ENCODE measurements at places on chromosomes 13 and 19.

DNA sequence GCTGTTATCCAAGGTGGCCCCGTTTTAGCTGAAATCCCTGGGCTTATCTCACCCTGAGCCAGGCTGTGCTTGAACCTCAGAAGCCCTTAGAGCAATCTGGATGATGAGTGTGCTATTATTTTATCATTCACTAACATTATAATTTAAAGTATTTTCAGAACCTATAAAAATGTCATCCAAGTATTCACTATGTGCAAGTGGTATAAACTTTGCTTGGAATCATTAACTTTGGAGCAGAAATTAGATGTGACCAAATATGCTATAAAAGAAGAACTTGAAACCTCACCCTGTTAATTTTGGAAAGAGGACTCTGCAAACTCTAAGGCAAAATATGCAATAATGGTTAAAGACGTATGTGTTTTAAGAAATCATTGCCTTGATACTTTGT, 147.5 kb downstream of the USP12 start:
- DNase-seq: no peak

DNA sequence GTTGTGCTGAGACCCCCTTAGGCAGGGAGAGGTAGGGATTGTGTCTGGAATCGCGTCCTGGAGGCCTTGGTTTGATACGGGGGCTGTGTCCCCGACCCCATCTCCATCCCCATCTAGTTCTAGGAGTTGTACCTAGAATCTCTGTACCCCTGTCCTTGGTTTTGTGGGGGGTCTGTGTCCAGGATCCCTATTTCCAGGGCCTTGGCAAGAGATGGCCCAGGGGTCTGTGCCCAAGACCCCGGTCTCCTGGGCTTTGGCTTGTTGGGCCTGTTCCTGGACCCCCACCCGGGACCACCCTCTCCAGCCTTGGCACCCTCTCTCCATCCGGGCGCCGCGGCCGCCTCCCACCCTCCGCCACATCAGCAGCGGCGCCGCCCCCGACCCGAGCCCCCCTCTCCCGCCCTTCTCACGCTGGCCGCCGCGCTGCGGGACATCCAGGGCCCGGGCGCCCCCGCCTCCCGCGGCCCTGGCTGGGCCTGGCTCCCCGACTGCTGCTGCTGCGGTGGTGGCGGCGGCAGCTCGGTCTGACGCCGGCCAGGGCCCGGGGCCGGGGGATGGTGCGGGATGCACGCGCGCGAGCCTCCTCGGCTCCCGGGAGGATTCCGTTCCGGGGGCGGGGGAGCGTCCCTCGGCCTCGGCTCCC, at the start of gene NUMBL:
NUMBL (minus strand) TSS at position 602 of the 643 bp plus-strand sequence; CDS start at position 434, 168 bp downstream.
- no peak for DNase-seq

DNA sequence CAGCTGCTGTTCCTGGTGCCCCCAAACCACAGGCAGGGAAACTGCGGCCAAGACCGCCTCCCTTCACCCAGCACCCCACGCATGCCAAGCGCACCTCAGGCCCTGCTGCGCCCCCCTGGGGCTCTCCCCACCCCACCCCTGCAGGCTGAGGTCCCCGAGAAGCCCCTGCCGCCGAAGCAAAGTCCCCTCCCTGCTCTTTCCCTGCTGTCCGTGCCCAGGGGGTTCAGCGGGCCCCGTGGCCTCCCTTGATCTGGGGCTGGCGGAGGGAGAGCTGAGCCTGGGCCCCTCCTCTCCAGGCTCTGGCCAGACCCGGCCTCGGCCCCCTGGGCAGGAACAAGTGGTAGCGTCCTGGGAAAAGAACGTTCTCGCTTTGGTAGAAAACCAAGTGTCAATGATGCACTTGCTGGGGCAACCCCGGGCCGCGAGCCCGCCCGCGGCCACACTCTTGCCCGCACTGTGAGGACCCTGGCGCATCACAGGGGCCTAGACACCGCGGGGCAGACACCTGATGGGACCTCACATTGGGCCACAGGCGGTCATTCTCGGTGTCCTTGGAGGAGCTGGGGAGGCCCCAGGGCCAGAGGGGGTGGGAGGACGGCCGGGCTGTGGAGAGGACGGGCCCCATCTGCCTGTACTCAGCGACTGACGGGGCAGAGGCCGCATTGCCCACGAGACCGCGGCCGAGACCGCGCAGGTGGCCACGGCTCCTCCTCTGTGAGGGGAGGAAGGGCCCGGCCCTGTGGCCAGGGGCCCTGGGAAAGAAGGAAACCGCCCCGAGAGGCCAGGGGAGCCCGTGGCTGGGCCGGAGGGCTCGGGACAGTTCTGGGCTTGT, 29.0 kb downstream of the GPX4 start:
- no peak for DNase-seq

DNA sequence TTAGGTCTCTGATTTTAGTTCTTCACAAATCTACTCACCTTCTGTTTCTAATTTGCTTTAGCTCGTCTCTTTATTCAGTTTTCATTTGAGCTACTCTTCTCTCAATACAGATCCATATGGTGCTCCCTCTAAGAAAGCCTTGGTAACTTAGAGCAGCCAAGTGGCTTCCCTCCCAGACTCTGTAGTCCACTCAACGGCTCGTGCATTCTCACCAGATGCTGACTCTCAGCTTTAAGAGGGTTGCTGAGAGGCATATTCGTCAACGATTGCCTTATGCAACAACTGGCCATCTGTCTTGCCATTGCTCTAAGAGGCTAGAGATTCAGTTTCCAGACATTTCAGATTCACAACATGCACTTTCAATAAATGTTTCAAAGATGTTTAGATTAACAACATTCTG, 785.8 kb upstream of the SLC10A2 start:
- DNase-seq: no peak

GRCh38 chr19:8250596-8250995, 41.4 kb downstream of the CERS4 start:
- DNase-seq: no peak

DNA sequence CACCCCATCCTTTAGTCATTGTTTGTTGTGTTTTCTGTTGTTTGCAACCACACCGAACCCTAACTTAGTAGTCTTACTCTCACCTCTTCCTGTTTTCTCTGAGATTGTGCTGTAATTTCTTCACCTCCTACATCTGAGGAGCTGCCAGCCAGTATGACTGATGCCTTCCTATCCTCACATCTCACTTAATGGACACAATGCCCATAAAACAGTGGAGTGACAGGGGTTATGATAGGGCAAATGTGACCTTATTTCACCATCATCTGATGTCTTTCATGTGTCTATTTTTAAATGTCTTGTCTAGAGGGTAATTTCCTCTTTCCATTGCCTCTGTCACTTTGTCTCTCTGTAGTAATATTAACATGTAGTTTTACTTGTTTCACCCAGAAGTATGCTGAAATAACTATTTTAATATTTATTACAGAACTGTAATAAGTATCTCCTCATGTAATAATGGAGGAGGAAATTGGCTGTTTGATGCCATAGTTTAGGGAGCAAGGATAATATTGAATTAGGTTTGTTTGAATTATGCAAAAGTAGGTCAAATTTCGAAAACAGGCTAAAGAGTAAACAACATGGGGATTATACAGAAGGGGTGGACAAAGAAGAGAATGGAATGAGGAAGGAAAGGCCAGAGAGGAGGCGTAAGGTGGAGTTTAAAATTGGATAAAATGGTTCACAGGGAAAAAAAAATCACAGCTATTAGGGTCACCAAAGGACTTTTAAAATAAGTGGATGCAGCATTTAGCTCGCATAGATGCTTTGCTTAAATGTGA, 103.5 kb upstream of the SPRY2 start:
- DNase-seq: no peak

GRCh38 chr19:3098141-3098514, 4.0 kb downstream of the GNA11 start:
- no peak for DNase-seq

- no peak for DNase-seq
Measured at GRCh38 chr13:112443995-112444311, 67.8 kb downstream of the SPACA7 start.

DNA sequence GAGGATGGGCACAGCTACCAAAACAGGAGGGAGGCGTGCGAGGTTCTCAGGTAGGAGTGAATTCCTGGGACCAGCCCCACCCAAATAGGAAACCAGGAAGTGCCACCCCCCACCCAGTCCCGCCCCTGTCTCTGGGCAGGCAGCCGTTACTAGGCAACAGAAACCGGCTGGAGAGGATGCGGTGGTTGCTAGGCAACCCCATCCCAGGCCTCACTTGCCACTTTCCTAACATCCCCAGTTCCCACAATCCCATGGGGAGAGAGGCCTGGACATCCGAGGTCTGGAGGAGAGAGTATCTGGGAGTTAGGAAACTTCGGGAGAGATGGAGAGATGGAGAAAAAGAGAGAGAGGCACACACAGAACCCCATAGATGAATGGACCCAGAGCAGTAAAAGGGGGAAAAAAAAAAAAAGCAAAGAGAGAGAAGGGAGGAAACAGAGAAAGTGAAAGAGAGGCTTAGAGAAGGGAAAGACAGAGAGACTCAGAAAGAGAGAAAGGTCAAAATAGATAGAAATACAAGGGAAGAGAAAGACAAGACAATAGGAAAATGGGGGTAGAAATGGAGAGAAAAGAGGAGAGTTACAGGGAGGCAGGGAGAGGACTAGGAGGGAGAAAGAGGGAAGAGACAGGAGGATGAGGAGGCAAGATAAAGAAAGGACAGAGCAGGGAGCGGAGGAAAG, 3.8 kb downstream of the GRIK5 start:
- no peak for DNase-seq

DNA sequence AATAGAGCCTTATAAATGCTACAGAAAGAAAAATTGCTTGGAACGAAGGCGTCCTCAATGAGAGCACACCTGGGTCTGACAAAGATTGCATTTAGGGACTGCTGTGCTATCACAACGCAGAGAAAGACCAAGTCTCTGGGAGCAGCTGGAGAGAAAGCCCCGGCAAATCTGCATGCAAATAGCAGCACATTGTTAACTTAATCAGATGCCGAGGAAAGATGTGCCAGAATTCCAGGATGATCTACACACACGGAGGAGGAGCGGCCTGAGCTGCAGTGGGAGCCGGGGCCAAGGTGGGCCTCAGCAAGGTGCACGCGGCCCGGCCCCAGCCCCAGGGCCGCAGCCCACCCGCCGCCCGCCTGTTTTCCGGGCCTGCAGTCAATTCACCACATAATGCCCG, 1.4 kb downstream of the ZNF536 start:
- no peak for DNase-seq

DNA sequence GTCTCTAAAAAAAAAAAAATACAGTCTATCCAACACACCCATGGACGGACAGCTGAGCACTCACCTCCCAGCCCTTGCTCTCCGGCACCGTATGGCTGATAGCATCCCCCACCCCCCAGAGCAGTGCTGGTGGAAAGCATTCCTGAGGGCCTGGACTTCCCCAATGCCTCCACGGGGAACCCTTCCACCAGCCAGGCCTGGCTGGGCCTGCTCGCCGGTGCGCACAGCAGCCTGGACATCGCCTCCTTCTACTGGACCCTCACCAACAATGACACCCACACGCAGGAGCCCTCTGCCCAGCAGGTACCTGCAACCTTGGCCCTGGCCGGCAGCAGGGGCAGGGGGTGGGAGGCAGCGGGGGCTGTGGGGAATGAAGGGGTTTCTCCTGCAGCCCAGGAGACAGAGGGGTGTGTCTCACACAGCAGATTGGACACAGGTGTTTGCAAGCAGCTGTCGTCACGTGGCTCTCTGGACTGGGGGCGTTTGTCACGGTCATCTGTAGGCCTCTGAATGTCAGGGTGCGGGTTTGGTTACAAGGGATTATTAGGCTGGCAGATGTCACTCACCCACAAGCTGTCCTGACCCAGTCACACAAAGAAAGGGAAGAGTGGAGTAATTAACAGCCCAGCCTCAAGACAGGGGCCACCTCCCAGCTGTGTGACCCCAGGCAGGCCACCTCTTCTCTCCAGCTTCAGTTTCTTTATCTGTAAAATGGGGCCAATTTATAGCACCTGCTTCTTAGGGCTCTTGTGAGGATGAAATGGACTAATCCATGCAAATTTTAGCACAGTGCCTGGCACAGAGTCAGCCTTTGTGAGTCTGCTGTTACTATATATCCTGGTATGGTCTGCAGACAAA, 19.3 kb downstream of the PLD3 start:
- no peak for DNase-seq

- peak; percentile 13 for DNase-seq
Measured at GRCh38 chr13:20828539-20829364, 55.0 kb upstream of the EEF1AKMT1 start.

GRCh38 chr19:58450856-58451357, 515 bp upstream of the ZNF324B start:
- no peak for DNase-seq

GRCh38 chr13:66071608-66072007, 1158.5 kb downstream of the PCDH9 start:
- DNase-seq: no peak

DNA sequence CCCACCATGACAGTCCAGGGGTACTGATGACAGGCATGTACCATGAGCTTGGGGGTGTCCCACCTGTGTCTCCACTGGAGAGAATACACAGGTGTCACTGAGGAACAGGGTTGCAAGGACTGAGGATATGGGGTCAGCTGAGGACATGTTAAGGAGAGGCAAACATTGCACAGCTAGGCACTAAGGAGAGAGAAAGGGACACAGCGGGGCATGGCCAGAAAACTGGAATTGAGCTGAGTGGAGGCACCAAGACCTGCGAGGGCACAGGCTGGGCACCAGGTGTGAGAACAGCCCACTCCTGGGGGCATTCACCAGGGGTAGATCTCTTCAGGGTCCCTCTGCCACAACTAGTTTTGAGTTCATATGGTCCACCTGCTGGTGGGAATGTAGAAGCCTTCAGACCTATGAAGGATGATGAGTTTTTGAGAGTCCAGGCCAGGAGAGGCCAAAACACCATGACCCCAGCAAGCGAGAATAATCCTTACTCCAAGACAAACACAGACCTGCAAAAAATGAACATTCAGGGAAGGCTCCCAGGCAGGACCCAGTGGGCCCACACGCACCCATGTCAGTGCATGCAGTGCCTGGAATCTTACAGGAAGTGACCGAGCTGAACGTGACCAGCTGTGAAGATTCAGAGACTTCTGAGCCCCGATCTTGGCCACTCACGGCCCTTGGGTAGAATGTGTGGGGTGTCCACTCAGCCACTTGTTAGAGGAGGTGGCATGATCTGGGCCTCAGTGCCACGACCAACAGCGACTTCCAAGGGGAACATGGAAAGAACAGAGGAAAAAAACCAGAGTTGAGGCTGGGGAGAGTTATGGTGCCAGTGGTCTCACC, 1.4 kb upstream of the ZNF584 start:
- peak; percentile 6 for DNase-seq

- DNase-seq: no peak
Measured at GRCh38 chr13:41428155-41428554, 29.2 kb upstream of the RGCC start.

GRCh38 chr19:15257782-15258181, 25.5 kb upstream of the EPHX3 start:
- no peak for DNase-seq

- no peak for DNase-seq
Measured at GRCh38 chr19:29325241-29325975, 112.5 kb upstream of the UQCRFS1 start.

DNA sequence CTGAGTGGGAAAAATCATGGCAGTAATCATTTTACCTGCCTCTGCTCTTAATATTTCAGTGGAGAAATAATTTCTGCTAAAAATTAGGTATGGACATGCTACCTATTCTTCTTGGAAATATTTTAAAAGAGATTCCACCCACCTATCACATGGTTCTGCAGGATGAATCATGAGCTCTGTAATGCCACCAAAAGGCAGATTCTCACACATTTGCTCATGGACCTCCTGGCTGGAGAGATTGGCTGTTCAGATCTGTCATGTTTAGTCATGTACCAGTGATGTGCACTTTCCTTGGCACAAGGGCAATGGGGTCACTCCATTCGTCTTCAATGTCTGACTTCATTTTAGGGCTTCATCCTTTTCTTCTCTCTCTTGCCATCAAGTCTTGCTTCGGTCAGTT, 101.8 kb upstream of the MBNL2 start:
- DNase-seq: no peak

- DNase-seq: no peak
Measured at GRCh38 chr19:43308244-43308815, 39.0 kb upstream of the PSG9 start.

GRCh38 chr13:97736436-97736835, 217.0 kb upstream of the IPO5 start:
- no peak for DNase-seq
